ENCODE measurements at places on chromosomes 13 and 19. TPM values are rescaled to one million over a fixed set of nuclear protein-coding genes. Genes with fewer than 3 reads are reported as not detected.

Gene ZFP30
- 5.3 TPM for total RNA-seq

Gene CXCL17
- total RNA-seq, result 0.98 TPM

Gene ZNF880
- 3.2 TPM for total RNA-seq

Gene LPAR6
- total RNA-seq, result 3.6 TPM

Gene IGSF23
- total RNA-seq, result not detected

Gene ZGLP1
- 1.8 TPM for total RNA-seq

Gene ZNF649
- 9.7 TPM for total RNA-seq

GRCh38 chr13:72552731-72553130 is 174.7 kb downstream of the MZT1 start:
- no peak for DNase-seq

DNA sequence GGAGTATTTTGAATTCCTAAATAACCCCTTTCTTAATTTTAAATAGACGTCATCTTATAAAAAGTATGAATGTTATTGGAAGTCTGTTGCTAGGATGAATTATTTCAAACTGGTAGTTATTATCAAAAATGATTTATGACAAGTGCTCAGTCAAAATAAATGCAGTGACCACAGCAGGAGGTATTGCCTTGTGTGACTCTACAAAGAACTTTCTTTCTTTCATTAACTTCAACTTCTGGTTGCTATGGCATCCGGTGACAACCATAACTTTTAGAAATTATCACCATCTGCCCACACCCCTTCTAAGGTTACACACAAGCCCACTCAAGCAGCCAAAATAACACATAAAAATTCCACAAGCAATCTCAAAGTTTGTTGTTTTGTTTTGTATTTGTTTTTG is 189.9 kb downstream of the DACH1 start:
- DNase-seq, result no peak

- DNase-seq, result no peak
These were observed 424.7 kb downstream of the IRS2 start for GRCh38 chr13:109361562-109362289.

DNA sequence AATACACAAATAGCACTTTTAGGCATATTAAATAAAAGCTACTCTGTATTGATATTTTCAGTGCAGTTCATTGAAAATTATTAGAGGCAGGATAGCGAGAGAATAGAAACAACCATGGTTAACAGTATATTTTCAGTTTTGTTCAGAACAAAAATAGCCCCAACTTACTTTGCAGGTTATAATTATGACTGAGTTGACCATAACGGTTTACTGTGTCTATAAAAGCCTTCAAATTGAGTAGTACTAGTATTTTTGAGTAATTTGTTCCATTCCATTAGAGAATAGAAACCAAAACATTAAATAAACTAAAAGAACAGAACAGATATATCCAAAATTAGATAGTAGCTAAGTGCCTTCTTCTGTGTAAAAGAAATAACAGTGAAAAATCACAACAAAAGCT is 1108.4 kb upstream of the PCDH20 start:
- DNase-seq, result no peak

DNA sequence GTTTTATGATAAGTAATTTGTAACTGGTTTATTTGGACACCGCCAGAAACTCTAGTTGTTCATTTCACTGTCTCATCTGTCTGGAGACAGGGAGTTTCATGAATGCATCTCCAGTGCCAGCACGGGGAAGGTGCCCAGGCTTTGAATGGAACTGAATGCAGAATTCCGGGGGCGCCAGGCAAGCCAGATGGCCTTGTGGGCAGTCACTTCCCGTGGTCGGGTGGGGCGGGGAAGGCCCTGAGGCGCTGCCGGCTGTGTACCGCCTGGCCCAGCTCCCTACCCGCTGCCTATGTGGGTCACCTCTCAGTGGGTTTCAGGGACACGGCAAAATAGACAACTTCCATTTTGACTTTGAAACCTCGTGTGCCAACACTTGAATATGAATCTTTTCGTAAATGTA is 28.8 kb upstream of the MCF2L start:
- no peak for DNase-seq

DNA sequence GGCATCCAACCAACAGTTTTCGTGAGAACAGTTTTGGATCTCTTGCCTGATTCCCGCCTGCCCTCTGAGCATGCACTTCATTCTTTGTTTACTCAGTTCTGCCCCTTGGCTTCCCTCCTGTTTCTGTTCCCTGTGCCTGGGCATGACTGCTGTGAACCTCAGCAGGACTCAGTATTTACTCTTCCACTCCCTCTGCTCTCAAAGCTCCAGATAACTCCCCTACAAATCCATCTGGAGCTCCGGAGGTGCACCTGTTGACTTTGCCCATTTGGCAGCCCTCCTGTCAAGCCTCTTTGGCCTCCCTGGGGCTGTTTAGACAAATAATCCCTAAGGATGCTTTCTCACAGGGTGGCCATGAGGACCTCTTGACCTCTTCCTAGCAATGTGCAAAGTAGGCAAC is 34.2 kb upstream of the ARGLU1 start:
- no peak for DNase-seq

DNA sequence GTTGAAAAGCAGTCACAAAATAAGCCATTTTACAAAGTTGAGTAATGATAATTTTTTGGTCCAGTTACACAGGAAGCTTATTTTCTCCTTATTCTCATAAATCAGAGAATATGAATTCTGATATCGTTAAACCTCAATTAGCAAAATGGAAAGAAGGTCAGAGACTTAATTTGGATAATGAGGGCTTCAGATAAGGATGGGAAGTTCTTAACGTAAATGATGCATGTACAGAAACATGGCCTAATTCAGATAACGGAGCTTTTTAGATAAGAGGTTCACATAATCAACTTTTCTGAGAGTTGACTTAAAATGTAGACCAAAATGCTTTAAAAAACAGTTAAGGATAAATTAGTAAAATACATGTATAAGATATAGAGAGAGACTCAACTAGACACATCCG is 746.3 kb upstream of the SLC10A2 start:
- no peak for DNase-seq

DNA sequence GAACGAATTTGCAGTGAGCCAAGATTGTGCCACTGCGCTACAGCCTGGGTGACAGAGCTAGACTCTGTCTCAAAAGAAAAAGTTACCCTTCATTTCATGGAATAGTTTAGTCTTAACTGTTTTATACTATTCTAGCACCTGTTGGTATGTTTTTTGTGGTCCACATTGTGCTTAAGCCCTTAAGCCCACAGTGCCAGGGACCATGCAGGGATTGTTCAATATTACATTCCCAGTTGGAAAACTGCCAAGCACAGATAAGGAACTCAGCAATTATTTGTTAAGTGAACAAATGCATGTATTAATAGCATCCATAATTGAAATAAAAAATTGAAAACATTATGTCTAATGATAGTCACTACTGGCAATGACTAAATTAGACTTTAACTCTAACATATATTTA is 193.5 kb downstream of the PCDH17 start:
- no peak for DNase-seq

DNA sequence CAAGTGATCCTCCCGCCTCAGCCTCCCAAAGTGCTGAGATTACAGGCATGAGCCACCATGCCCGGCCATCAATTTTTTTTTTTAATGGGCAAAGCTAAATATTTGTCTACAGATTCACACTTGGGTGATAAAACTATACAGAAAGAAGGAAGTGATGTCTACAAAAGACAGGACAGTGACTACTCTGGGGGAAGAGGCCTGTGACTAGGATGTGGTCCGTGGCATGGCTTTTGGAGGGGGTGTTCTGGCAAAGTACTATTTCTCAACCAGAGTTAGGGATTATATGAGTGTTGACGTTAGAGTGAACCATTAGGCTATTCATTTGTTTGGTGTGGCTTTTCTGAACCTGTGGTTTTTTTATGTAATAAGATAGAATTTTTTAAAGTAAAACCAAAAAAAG is 42.7 kb downstream of the INSR start:
- no peak for DNase-seq

DNA sequence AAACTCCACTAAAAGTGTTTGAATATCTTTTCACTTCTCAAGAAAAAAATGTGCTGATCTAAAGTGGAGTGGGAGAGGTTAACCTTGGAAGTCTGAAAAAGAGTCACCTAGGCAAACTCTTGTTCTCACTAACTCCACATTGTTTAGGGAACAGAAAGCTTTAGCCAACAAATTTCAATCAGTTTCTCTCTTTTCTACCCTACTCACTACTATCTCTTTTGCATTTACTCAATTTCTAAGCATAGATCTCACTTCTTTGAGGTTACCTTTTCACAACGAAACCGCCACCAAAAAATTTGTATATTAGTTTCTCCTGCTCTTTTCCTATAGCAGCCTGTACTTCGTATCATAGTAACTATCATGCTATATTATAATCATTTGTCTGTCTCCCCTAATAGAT is 6.3 kb downstream of the NHLRC3 start:
- no peak for DNase-seq

DNA sequence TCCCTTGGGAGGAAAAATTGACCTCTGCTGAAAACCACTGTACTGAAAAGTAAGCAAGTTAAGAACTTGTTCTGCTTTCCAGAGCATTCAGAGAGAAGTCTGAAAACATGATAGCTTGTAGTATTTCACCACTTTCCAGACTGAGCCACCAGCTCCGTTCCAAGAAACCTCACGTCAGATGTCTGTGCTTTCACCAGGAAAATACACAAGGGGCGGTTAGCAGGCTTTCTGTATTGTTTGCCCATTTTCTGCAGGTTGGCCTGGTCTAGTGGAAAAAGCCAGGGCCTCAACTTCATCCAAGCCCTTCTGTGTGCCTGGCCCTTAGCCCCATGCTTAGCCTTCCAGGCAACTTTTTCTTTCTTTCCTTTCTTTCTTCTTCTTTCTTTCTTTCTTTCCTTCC is 36.4 kb downstream of the RXFP2 start:
- no peak for DNase-seq

DNA sequence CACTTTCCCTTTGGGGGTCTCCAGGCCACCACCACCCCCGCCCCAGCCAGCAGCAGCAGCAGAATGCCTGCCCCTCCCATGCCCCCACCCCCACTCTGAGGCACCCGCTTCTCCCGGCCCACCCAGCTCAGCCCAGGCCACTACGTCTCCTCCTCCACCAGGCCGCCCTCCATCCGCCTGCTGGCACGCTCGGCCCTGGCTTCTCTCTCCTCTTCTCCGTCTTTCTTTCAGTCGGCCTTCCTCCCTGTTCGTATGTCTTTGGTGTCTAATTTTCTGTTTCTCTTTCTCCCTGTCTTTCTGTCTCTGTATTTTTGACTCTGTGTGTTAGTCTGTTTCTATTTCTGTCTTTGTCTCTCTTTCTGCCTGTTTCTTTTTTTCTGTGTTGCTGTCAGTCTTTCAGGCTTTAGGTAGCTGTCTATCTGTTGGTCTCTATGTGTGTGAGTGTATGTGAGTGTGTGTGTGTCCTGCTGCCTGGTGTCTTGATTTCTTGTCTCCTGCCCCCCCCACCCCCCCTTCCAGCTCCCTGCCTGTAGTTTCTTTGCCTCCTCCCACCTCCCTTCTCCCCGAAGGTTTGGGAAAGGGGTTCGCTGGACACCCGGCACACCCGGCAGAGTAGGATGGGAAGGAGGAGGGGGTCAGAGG is at the start of gene LGI4:
Gene LGI4, minus strand, starts transcription at position 459 of the 642 bp plus-strand sequence. Its CDS starts 379 bp downstream, at position 80.
- no peak for DNase-seq

- DNase-seq, result no peak
These were observed 167.6 kb downstream of the DCT start for GRCh38 chr13:94311893-94312292.

- no peak for DNase-seq
These were observed 306.2 kb downstream of the ATP8A2 start for GRCh38 chr13:25677956-25678355.

DNA sequence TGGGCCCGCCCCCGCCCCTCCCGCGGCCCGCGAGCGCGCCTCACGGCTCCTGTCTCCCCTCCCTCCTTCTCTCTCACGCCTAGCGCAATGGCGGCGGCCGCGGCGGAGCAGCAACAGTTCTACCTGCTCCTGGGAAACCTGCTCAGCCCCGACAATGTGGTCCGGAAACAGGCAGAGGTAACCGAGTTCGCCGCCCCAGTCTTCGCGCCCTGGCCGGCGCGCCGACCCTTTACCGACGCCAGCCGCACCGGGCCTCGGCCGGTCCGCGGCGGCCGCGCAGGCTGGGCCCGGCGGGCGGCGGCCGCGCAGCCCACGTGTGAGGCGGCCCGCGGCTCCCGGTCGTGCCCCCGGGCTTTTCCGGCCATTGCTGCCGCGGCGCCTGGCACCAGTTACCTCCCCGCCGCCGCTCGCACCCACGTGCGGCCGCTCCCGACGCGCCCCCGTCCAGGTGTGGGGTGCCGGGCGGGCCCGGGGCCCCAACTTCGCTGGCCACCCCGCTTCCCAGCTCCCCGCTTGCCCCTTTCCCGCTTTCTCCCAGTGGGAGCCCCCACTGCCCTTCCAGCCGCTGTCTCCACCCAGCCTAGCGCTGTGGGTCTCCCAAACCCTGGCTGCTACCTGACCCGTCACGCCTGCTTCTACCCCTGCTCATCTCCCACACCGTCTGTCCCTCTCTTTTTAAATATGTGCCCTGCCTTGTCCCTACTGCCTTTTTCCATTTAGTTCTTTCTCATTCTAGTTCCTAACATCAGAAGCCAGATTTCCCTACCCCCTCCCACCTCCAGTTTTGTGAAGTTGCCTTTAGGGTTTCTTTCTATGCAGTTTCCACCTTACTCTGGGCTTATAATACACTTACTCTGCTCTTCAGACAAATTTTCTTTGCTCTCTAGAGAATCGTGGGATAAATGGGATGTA is 23.4 kb downstream of the IPO5 start:
- DNase-seq, result peak; percentile 4

GRCh38 chr19:11338569-11339253 is 746 bp downstream of the RAB3D start:
- DNase-seq, result peak; percentile 44

GRCh38 chr13:111187960-111188541 is 72.9 kb downstream of the ARHGEF7 start:
- DNase-seq, result peak; percentile 58

DNA sequence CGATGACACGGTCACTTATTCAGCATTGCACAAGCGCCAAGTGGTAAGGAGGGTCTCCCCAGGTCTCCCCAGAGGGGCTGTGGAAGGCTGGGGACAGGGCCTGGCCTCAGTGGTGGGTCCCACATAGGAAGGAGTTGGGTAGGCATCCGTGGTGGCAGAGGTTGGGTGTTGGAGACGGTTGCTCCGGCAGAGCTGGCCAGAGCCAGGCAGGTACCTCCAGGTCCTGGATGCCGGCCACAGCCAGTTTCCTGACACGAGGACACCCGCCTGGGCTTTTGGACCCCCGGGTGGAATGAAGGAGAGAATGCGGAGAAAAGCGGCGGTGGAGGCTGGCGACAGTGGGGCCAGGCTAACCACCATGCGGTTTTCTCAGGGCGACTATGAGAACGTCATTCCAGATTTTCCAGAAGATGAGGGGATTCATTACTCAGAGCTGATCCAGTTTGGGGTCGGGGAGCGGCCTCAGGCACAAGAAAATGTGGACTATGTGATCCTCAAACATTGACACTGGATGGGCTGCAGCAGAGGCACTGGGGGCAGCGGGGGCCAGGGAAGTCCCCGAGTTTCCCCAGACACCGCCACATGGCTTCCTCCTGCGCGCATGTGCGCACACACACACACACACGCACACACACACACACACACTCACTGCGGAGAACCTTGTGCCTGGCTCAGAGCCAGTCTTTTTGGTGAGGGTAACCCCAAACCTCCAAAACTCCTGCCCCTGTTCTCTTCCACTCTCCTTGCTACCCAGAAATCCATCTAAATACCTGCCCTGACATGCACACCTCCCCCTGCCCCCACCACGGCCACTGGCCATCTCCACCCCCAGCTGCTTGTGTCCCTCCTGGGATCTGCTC is 1.3 kb upstream of the FFAR1 start:
- no peak for DNase-seq
